CD4-positive, alpha-beta T cell treated with Interferon gamma for 1 hour (primary cell): ENCODE measurements at places on chromosomes 1 and 21.

DNA sequence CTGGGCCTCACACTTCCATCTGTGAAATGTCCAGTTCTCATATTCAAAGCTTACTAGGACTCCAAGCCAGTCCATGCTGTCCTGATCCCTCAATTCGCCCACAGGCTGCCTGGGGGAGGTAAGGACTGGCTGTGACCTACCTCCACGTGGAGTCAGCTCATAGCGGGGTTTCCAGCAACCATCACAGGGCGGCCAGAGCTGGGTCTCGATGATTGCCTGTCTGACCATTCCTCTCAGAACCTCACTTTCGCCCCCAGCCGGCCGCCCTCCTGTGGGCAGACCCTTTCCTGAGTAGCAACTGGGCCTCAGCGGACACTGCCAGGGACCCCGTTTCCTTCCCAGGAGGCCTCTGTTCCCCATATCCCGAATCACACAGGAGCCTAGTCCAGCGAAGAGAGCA, 3.4 kb upstream of the RUNX3 start:
- no peak for DNase-seq

GRCh38 chr1:156452907-156453306, 47.7 kb downstream of the MEF2D start:
- DNase-seq = no peak

DNA sequence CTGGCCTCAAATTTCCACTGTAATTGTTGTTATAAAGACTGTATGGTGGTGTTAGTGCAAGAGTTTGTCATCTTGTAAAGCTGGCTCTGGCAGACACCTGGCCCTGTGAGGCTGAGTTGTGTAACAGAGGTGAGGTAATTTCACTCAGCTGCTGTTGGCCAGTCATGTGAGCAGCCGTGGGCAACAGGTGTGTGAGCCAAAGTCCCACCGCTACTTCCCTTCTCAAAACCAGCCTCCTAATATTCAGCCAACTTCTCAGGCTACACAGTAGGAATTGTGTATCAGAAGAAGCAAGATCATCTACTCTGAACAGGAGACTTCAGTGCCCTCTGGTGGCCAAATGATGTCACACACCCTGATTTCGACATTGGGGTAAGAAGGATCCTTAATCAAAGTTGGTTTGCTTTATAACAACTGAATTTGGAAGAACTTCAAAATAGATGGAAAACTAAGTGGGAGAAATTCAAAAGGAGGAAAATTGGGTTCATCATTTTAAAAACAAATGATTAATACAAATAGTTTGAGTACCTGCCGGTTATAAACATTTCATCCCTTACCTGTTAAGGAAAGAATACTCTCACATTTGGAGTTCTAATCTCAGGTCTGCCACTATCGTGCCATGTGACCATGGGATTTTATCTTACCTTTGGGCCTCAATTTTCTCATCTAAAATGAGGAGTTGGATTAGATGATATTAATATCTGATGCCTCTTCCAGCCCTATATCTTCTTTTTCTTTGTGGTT, 2.6 kb upstream of the CREG1 start:
- DNase-seq = peak; percentile 70

- DNase-seq = no peak
Observed at GRCh38 chr21:26967062-26967913, at the start of gene ADAMTS5. Gene ADAMTS5 (minus strand): TSS chr21:26967088. CDS start chr21:26966391, 697 bp downstream.

DNA sequence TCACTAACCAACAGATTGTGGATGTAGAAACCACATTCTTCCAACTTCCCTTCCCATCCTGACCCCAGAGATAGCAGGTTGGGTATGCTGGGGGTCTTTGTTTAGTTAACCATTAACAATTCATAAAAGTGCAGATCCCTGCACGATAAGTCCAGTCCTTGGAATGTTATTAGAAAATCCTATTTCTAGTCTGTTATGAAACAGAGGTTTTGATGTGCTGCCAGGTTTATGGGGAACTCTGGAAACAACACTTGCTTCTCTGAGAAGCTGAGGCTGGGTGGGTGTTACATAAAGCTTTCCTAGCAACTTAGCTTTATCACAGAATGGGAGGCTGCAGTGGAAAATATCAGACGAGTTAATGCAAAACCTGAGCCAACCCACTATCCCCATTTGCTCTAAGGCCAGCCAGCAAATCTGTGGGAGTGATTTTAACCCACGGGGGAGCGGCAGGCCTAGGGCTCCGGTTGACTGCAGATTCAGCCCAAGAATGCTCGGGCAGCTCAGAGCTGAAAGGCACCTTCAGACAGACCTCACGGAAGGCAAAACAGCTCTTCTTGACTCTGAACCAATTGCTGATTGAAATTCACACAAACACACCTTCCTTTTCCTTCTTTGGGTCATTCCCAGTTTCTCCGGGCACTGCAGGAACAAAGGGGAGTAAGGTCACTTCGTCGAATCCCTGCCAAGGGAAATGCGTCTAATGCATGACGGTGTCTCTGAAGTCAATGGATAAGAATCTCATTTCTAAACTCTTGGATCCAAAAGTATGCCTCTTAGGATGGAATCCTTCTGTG, 111.7 kb upstream of the IRF2BP2 start:
- no peak for DNase-seq

DNA sequence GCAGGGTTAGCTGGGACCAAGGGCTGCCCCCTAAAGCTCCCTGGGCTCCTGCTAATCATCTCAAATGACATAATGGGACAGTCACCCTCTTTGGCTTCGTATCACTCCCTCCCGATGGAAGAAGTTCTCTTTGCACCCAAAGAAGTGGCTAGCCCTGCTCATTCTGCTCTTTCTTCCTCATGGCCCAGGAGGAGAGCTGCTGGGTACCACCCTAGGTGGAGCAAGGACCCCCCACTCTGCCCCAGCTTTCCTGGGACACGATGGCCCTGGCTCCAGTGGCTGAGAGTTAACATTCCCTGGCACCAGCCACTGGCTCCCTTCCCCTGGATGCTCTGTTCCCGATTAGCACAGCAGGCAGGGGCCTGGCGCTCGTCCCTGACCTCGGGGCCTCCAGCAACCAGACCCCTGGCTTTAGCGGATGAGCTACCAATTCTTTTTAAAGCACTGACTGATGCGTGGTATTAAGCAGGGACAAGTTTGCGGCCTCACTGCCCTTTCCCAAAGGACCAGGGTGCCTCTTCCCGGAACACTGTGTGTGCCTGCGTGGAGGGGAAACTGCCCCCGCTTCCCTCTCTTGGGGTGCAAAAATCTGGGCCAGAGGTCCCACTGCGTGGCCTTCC, 1.2 kb downstream of the MYOM3 start:
- DNase-seq = no peak
